ENCODE measurements at places on chromosomes 11 and 22. TPM values are rescaled to one million over a fixed set of nuclear protein-coding genes. Genes with fewer than 3 reads are reported as not detected.

SCN2B gene
- total RNA-seq: 0.16 TPM

DNA sequence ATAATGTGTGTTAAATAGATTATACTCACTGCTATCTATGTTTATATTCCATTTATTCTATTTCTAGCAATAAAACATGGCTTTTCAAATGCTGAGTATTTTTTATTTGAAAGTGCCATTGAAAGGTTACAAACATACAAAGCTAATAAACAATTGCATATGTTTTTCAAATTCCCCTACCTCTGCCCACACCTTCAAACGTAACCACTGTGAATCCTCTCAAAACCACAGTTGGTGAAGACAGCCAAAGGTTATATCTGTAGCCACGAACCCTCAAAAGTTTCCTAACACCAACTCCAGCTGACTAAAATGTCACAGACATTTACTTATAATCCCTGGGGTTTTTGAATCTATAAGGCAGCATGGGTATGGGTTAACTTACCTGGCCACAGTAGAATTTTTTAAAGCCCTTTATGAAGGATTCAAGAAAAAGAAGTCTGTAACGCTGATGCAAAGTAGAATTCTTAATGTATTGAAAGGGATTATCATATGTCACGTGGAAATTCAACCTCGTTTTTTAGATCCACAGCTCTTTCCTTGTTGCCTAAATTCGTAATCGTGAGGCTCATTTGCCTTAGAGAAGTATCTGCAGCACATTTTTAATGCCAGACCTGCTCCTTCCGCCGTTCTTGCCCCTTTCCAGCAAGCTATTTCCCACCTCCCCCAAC, 122.5 kb upstream of the ZC3H12C start:
- DNase-seq: no peak

- DNase-seq: no peak
These were observed 83.2 kb upstream of the SYT13 start for GRCh38 chr11:45369313-45369712.

- DNase-seq: no peak
These were observed 8.7 kb downstream of the NADSYN1 start for GRCh38 chr11:71461696-71462095.

GRCh38 chr11:104061853-104062521, 25.5 kb downstream of the DDI1 start:
- no peak for DNase-seq

GRCh38 chr11:15965562-15966250, 390.6 kb downstream of the SOX6 start:
- DNase-seq: no peak
